ENCODE measurements at places on chromosomes 2 and 18.

- DNase-seq, result no peak
Measured at GRCh38 chr2:30359644-30360167, 87.3 kb upstream of the LCLAT1 start.

- no peak for DNase-seq
Measured at GRCh38 chr18:24500766-24501165, 40.3 kb downstream of the HRH4 start.

GRCh38 chr2:108958002-108958401, 31.0 kb downstream of the EDAR start:
- DNase-seq, result no peak

DNA sequence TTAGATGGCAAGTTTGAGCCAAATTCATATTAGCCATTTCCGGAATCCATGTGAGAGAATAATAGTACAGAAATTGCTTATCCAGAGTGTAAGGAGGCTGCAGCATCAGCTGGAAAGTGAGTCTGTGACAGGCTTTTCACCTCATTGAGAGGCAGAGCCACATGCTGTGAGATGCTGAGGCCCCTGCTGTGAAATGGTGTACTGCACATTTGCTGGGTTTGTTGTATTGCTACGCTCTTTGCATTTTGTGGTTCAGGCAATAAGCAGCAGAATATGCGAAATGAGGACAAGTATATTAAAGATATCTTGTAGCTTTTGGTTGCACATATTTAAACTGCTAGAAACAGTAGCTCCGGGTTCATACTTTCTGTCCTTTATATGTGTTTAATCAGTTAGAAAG, 37.0 kb downstream of the NABP1 start:
- no peak for DNase-seq

DNA sequence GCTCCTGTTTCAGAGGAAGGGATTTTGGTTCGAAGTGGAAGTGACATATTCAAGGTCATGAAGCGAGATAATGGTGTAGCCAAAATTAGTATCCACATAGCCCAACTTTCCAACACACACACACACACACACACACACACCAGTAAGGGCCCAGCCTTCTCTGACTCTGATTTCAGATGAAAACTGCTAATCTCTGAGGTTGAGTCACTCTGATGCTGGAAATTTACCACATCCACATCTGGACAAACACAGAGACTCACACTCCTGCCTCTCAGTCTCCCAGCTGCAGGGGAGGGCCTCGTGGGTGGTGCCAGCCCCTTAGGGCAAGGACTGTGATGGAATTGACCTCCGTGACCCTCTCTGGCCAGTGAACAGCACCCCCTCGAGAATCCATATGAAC, 29.0 kb upstream of the SLC35F6 start:
- no peak for DNase-seq

DNA sequence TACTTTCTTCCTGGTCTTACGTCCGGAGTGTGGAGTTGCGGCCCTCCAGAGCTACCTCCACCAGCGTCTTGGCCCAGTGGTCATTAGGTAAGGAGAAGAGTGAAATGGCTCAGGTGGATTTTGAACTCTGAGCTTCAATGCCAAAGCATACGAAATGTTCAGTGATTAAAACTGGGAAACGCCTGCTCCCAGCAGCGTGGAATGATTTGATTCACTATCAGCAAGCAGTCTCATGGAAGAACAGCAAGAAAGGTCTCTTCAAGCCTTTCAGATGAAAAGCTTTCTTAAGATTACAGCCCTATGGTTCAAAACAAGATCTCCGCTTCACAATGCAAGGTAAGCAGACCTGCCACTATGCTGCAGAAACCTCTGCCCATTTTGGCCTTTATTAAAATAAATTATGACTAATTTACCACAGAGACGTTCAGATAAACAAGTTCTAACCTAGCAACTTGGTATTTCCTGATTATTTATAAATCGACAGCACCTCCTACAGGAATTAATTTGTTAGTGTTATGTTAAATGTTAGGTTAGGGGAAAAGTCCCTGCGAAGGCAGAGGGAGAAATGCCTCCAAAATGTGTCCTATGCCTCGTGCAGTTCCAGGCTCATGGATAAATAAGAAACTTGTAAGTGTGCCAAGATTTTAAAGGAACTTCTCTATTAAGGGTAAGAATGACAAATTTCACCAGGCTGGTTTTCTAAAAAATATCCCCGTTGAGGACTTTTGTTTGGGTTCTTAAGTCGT, 10.1 kb downstream of the SP9 start:
- no peak for DNase-seq

Data from GM10248 (cell line).